ENCODE measurements at places on chromosomes 5 and 9.

GRCh38 chr5:86095092-86095491, 522.6 kb upstream of the COX7C start:
- DNase-seq = no peak

DNA sequence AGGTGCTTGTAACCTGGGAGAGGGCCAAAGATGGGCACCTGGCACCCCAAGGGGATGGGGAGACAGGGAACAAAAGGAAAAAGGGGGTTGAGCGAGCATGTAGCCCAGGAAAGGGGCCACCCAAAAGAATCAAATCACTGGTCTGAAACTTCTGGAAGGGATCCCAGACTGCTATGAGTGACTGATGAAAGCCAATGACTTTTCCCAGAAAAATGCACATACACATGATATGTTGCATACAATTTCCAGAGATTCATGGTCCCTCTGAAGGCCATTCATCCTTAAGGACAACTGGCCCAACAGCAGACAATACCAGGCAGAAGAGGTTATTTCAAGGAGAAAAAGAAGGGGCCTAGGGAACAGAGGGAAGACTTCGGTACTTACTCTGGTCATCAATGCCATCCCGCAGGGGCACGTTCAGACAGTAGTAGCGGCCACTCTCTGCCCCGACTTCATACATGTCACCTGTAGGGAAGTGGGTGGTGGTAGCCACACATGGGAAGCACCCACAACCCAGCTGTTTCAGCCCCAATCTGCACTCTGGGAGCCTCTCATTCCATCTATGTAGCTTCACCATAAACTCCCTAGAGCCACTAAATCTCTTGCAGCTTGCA, 8.4 kb downstream of the HDAC3 start:
- no peak for DNase-seq

- DNase-seq = peak; percentile 50
Measured at GRCh38 chr9:137479892-137480685, 21.0 kb upstream of the NSMF start.

- DNase-seq = peak; percentile 66
Measured at GRCh38 chr5:154479160-154479943, 1.3 kb upstream of the HAND1 start.

Measured in spleen (tissue), 13 donors.